NCI-H460 (cell line): ENCODE measurements at places on chromosomes 4 and X. TPM values are rescaled to one million over a fixed set of nuclear protein-coding genes. Genes with fewer than 3 reads are reported as not detected.

The SATL1 gene
- total RNA-seq: 0.17 and 0.37 TPM in 2 replicates

The SPANXA1 gene
- not detected in 2 replicates for total RNA-seq

The SHROOM2 gene
- 0.12 and 0.17 TPM in 2 replicates for total RNA-seq

The RPA4 gene
- 0.67 and 0.78 TPM in 2 replicates for total RNA-seq

The NLGN4X gene
- total RNA-seq: not detected in 2 replicates

The PHEX gene
- 0.64 and 0.84 TPM in 2 replicates for total RNA-seq

The VSIG1 gene
- total RNA-seq: not detected in 2 replicates

The MTTP gene
- total RNA-seq: 0.05 TPM in 1 of 2 replicates, not detected in the other

The ZNF711 gene
- 15.8 and 17.9 TPM in 2 replicates for total RNA-seq

The FRMD7 gene
- total RNA-seq: not detected in 2 replicates

The SPATA18 gene
- 4.1 and 5.7 TPM in 2 replicates for total RNA-seq

The DGKK gene
- total RNA-seq: not detected in 2 replicates

The TMEM184C gene
- 23.6 and 23.7 TPM in 2 replicates for total RNA-seq

The FAM184B gene
- 0.02 TPM in 1 of 2 replicates, not detected in the other for total RNA-seq

The SH3D19 gene
- total RNA-seq: 19.3 and 20.4 TPM in 2 replicates

The MID2 gene
- total RNA-seq: 2.7 and 3.1 TPM in 2 replicates

The LEF1 gene
- 0.69 TPM in 2 replicates for total RNA-seq

The SLITRK4 gene
- 95.2 and 109 TPM in 2 replicates for total RNA-seq

The DDIT4L gene
- total RNA-seq: 46.5 and 48.0 TPM in 2 replicates

The XAGE1A gene
- 0.25 TPM in 1 of 2 replicates, not detected in the other for total RNA-seq

The ZC4H2 gene
- 5.0 and 5.6 TPM in 2 replicates for total RNA-seq

The RRH gene
- total RNA-seq: not detected in 2 replicates

The TSC22D3 gene
- total RNA-seq: 53.9 and 57.7 TPM in 2 replicates

The NEXMIF gene
- total RNA-seq: 0.29 and 0.35 TPM in 2 replicates

The KDM6A gene
- total RNA-seq: 17.1 and 22.1 TPM in 2 replicates

The TSPAN5 gene
- 1.7 and 3.0 TPM in 2 replicates for total RNA-seq

The DRD5 gene
- total RNA-seq: not detected in 2 replicates

The SFRP2 gene
- not detected in 2 replicates for total RNA-seq

The HGFAC gene
- not detected in 2 replicates for total RNA-seq

The SPACA5B gene
- not detected in 2 replicates for total RNA-seq

The SOWAHB gene
- total RNA-seq: not detected in 2 replicates

The GBA3 gene
- total RNA-seq: not detected in 2 replicates

The CT83 gene
- not detected in 2 replicates for total RNA-seq

The STS gene
- total RNA-seq: 1.5 and 1.9 TPM in 2 replicates

The ACE2 gene
- 0.12 and 0.55 TPM in 2 replicates for total RNA-seq

The SAGE1 gene
- total RNA-seq: not detected in 2 replicates

The PAGE2 gene
- not detected in 2 replicates for total RNA-seq

The TDO2 gene
- 11.4 and 17.6 TPM in 2 replicates for total RNA-seq

The CABS1 gene
- not detected in 2 replicates for total RNA-seq

The RAB9B gene
- total RNA-seq: 0.67 and 0.98 TPM in 2 replicates

The MSANTD1 gene
- total RNA-seq: 0.20 and 0.32 TPM in 2 replicates

The SGMS2 gene
- total RNA-seq: 24.3 and 26.7 TPM in 2 replicates

The L1CAM gene
- 27.2 and 29.9 TPM in 2 replicates for total RNA-seq

The NBDY gene
- total RNA-seq: 67.2 and 68.0 TPM in 2 replicates

The STOX2 gene
- total RNA-seq: 2.2 and 4.4 TPM in 2 replicates
